ENCODE measurements at places on chromosomes 5 and 9.

- DNase-seq, result no peak
These were observed 466.0 kb upstream of the ADAMTS16 start for GRCh38 chr5:4674166-4674565.

DNA sequence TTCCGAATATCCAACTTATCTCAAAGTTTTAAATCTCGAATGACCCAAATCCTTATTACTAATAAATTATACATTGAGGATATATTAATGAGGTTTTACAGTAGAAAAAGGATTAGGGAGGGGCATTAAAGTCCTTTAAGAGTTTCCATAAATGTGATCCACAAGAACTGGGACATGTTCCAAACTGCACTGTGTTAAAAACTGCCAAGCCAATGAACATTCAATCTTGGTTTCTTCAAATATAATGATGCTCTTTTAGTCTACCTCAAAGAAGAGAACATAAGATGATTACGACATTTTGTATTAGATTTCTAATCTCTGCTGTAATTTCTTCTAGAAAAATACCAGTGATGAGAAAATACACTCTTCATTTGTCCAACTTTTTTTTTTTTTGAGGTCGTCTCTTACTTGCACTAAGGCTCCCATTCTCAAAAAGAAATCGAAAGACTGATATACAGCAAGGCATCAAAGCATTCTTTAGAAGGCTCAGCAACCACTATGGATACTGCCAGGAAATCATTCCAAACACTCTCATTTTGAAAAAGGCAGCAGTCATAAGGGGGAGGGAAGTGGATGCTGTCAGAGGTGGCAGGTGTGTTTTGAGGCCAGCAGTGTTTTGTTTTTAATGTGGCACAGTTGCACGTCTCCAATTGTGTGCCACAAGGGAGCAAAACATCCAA is 1.7 kb downstream of the PTAR1 start:
- DNase-seq, result peak; percentile 60

GRCh38 chr9:4182831-4183230 is 117.0 kb downstream of the GLIS3 start:
- DNase-seq, result no peak

DNA sequence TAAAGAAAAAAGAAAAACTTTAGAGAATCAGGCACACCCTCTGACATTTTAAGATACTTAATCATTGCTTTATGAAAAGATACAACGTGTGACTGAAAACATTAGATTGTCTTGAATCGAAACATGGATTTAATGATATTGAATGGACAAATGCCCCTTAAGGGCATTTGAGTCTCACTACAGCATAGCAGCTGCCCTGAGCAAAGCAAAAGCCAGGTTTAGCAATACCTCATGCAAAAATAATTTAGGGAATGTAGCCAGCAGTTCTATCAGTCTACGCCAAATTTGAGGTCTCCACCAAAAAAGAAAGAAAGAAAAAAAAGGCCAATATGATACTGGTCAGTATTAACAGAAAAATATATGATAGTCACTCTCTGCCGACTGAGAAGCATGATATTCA is 56.6 kb upstream of the LMNB1 start:
- DNase-seq, result no peak

GRCh38 chr9:103789686-103790085 is 304.4 kb upstream of the SMC2 start:
- DNase-seq, result peak; percentile 40

GRCh38 chr9:121285835-121286687 is 18.1 kb downstream of the GSN start:
- no peak for DNase-seq

DNA sequence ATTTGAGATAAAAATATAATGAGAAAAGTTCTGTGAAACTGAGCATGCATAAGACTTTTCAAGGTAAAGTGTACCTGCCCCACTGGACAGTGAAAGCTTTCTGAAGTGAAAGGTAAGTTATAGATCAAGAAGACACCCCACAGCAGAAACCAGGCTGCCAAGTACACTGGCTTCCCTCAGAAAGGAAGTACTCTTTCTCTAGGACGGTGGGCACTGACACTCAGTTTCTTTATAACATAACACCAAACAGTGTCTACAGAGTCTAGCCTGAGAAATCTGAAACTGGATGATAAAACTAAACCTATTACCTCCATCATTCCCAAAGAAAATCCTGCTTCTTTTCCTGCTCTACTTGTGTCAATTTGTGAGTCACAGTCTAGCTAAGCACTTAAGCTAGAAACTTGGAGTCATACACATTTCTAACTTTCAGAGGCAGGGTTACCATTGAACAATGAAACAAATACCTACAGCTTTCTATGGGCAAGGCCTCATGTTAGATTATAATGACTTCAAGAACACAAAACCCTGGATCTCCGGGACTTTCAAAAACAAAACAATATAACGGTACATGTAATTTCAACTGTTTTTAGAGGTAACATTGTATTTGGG is 136.7 kb downstream of the CPLANE1 start:
- DNase-seq, result no peak

- no peak for DNase-seq
These were observed 81.6 kb downstream of the PSD2 start for GRCh38 chr5:139877129-139877597.

DNA sequence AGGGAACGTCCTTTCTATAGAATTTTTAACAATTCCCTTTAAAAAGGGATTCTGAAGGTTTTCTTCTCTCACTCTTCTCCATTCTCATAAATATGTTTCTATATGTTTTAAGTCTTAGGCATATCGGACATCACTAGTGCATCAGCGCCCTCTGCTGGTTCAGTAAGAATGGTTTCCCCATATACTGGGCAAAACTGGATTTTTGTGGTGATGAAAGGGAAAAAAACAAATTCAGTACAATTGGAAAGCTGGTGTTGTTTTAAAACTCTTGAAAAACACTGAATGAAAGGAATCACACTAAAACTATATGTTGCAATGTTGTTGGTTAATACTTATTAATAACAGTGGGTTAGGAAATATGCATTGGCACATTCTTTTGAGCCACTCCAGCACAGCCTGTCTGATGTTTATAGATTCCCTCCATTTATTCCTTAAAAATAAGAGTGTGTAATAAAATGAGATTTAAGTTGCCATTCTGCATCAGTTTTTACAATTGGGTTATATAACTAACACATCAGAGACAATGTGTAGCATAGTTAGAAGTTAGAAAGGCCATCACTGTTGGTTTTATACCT is 15.8 kb downstream of the CWC27 start:
- DNase-seq, result peak; percentile 75

- DNase-seq, result no peak
These were observed 23.5 kb downstream of the DUSP1 start for GRCh38 chr5:172747471-172747870.

All from Jurkat, Clone E6-1 (cell line).